ENCODE measurements at places on chromosomes 13 and 19.

DNA sequence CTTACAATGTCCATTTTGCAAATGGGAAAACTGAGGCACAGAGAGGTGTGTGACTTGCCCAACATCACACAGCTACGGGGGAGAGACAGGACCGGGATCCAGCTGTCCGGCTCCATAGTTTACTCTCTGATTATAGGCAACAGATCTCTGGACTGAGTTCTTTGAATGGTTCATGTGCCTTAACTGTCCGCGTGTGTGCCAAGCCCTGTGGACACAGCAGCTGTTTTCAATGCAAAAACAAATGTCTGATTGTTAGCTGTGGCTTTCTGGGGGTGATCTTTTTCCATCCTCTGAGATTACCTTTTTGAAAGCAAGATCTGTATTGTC lies 94.1 kb downstream of the KL start:
- no peak for DNase-seq

DNA sequence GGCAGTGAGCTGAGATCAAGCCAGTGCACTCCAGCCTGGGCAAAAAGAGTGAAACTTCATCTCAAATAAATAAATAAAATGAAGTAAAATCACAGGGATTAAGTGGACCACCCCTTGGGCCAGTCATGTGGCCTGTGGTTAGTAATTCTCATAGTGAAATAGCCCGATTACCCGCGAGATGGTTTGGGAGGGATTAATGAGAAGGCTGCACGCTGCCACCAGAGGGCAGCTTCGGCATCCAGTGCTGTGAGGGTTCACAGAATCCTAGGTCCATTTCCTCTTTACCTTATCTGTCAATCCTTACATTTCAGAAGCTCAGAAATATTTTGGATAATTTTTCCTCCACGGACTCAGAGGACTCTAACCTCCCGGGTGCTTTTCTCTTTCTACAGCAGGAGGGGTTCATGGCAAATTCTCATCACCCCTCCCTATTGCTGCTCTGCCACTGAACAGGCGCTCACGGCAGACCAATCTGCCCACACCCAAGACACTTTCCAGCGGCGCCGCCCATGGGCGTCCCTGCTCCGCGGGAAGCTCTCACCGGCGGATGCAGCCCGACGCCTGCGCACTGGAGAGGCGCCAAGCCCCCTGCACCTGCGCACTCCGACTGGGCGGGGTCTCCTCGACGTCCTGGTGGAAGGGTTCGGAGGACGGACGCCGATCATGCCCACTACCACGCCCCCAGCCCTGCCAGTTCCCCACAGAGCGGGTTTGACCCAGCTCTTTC lies 11.0 kb downstream of the ZNF835 start:
- DNase-seq, result no peak

DNA sequence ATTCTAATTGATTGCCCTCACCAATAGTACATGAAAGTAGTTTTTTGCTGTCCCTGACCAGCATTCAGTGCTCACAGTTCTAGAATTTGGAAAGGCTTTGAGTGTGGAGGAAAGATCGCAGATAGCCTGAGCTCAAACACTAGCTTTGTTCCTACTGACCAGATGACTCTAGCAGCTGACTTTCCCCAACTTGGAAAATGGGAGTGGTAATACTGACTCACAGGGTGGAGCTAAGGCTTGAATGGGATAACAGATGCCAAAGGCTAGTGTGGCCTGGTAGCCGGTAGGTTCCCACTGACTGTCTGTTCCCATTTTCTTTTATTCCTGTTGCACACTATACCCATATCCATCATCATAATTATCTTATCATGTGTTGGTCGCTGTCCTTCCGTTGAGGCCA lies 3.7 kb downstream of the ZSCAN22 start:
- no peak for DNase-seq

DNA sequence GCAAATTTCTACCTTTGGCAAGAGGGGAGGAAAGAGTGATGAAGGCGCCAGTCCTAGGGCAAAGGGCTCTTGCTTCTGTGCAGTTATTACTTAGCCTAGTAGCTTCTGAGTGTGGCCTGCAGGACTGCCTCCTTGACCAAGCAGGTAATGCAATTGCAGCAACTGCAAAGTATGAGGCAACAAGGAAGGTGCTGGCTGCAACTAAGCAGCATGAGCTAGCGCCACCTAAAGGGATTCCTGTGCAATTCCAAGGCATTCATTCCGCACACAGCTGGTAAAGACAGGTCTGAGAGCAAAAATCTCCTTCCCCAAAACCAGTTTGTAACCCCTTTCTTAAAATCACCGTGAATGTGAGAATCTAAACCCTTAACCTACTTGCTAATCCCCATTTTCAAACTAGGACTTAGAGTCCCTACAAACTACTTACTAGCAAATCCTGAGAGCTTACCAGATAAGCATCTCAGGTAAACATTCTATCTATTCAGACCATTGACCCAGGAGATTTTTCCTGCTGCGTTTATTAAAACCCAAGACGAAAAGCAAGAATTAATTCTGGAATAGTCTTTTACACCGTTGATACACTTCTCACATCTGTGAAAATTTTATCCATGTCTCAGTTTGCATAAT lies 62.9 kb downstream of the DCT start:
- DNase-seq, result peak; percentile 87

GRCh38 chr13:29411481-29411880 lies 184.0 kb downstream of the SLC7A1 start:
- no peak for DNase-seq

- DNase-seq, result peak; percentile 31
These were observed 30.1 kb downstream of the SCEL start for GRCh38 chr13:77565635-77566034.

DNA sequence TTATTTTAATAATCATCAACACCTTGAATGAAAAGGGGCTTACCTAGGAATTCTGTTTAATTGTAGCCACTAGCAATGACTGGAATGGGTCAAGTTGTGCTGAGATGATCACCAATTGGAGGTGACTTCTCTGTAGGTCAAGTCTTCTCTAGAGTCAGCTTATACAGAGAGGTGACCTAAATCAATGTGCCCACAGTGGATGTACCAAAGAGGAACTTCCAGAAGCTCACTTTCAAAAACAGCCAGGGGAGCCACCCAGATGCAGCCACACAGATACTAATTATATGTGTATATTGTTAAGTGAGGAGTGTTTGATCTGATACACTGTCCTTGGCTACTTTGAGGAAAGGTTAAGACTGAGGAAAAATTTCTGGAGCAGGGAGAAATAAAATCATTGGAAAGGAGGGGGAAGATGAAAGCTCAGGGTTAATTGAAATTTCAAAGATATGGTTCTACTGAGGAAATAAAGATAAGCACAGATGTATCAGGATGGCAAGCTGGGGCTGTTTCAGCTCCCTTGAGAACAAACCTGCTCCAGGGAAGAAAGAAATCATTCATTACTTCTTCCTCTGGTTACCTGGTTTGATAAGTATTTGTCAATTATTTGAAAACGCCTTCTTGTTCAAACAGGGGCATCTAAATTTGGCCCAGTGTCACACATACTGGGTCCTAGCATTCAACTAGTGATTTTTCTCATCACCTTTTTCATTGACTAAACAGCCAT lies 5.1 kb downstream of the GPR183 start:
- no peak for DNase-seq

DNA sequence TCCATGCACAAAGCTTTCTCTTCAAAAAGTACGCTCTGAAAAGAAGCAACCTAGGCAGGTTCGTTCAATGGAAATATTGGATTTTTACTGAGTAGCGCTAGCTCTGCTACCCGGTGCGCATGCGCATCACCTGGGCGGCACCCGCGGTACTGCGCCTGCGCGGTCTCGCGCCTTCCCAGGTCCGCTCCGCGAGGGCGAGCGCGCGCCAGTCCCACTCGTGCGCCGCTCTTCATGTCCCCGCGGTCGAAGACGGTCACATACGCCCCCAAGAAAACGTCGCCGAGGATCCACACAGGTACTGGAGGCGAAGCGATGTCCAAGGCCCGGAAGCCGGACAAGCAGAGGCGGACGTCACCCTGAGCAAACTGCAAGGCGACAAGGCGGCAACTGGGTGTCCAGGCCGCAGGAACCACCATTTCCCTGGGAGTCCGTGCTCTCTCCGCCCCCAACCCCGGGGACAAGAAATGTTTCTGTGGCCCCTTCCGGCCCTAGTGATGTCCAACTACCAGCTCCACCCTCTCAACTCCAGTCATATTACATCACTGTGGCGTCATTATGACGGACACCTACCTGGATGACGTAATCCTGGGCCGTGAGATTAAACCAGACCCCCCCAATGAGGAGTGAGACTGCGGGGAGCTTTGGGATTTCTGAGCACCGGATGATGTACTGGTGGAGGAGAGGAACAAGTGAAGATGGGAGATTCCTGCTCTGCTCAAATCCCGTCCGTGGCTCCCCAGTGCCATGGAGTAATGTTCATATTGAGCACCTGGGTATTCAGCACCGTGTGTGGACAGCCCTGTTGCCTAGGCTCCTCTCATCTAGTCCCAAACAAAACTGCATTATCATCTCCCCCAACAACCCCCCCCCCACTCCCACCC lies 4.8 kb upstream of the KCNC3 start:
- DNase-seq, result peak; percentile 95

GRCh38 chr13:92833071-92833470 lies 393.5 kb upstream of the GPC6 start:
- no peak for DNase-seq

DNA sequence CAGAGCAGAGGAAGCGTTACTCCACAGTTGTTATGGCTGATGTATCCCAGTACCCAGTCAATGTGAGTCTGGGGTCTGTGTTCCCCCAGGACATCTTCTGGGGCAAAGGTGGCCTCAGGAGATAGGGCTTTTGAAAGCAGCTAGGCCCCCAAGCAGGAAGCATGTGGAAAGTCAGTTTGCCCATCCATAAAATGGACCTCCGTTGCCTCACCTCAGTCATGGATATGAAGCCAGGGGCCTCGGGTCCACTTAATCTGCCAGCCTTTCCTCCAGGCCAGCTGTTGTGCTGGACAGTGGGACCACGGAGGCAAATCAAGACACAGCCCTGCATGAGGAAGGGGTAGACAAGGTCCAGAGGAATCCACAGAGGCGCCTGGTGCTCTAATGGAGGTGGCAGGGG lies 3.3 kb downstream of the EPS8L1 start:
- DNase-seq, result no peak

- no peak for DNase-seq
These were observed 141 bp downstream of the TRPC4 start for GRCh38 chr13:37869506-37869755.

DNA sequence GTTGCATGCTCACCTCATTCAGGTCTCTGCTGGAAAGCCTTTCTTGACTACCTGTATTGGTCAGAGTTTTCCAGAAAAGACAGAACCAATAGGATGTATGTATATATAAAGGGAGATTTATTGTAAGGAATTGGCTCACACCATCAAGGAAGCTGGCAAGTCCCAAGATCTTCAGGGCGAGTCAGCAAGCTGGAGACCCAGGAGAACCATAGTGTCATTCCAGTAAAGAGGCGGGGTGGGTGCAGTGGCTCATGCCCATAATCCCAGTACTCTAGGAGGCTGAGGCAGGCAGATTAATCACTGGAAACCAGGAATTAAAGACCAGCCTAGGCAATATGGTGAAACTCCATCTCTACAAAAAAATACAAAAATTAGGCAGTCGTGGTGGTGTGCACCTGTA lies 30.4 kb upstream of the FARP1 start:
- no peak for DNase-seq

GRCh38 chr13:35888457-35888883 lies 242.7 kb downstream of the DCLK1 start:
- peak; percentile 78 for DNase-seq

DNA sequence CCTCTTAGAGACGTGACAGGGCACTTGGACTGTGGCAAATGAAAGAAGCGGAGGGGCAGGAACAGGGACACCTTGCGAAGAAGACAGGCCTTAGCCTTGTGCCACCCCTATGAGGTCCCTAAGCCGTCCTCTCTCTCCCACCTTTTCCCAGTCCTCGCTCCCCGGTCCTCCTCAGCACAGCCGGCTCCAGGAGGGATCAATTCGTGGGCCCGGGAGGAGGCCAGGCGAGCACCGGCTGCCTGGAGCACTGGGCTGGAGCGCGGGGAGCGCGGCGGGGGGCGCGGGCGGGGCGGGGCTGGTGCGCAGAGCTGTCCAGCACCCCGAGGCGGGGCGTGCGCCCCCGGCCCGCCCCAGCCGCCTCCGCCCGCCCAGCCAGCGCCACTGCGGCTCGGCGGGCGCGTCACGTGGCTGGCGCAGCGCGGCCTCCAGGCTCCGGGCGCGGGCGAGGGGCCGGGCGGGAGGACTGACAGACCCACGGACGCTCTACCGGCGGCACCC lies at the start of gene LRP3:
Gene LRP3, plus strand, starts transcription at position 466 of the 498 bp plus-strand sequence. CDS start 456 bp downstream, outside the sequence.
- DNase-seq, result peak; percentile 73

GRCh38 chr19:5503598-5503997 lies 48.4 kb downstream of the ZNRF4 start:
- DNase-seq, result no peak

DNA sequence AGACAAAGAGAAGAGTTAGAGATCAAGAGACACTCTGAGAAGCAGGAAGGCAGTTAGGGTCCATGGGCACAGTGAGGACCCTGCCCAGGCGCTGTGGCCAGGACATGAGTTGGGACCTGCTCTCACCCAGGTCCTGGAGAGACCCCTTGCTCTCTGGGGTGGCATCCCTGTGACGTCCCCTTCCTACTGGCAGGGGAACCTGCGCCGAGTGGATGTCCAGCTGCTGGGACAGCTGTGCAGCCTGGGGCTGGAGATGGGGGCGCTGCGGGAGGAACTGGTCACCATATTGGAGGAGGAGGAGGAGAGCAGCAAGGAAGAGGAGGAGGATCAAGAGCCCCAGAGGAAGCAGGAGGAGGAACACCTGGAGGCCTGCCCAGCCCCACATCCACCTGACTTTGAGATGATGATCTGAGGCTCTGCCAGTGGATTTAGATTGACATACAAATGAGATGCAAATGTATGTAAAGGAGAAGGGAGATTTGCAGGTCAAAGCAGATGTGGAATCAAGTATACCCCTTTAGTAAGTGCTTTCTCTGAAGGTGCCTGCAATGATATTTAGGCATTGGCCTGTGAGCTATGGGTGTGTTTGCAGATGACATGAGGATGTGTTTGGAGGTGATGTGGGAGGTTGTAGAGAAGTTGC lies 978 bp downstream of the ERICH4 start:
- no peak for DNase-seq

DNA sequence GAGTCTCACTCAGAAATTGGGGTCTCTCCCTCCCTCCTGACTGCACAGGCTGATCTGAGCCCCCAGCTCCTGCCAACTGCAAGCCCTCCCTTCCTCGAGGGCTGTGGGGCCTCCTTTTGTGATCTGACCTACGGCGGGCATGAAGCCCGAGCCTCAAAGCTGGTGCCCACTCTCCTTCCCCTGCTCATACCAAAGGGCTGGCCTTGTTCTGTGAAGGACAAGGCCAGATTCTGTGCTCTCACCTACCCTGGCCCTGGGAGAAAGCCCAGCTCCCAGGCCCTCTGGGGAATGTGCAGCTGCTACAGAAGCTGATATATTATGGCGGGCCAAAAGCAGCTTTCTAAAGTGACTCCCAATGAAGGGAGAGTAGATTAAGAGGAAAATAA lies 9.0 kb upstream of the ECH1 start:
- DNase-seq, result no peak

Data from NCI-H1417 (cell line).